Activated naive CD4-positive, alpha-beta T cell (primary cell): ENCODE measurements at places on chromosomes 6 and 20.

DNA sequence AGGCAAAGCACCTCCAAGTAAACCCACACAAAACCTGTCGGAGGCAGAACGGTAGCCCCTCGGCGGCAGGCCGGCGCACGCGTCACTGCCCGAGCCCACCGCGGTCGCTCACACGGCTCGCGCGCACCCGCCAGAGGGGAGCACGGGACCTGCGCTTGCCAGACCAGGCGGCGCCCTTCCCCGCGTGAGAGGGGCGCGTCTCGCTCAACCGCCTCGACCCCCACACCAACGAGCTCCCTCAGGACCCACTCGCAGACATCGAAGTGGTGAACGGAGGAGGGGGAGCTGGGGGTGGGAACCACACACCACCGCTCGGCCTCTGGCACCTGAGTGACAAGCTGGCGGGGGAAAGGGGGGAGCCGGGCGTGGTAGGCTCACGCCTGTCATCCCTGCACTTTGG is 1513.4 kb upstream of the DEFB115 start:
- DNase-seq: no peak

DNA sequence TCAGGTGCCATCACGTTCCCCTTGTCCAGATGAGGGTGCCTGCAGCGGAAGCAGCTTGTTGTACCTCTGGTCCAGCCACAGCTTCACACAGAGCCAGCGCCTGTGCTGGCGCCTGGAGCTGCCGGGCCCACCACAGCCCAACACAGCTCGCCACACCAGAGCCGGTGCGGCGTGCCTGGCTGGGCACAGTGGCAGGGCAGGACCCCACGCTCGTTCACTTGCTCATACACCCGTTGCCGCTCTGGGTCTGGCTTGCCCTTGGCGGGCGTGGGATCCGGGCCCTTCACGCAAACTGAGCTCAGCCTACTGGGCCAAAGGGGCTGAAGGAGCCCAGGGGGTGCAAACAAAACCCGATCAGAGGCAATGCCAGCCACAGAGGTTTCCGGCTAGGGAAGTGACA is 492.5 kb upstream of the MANEA start:
- DNase-seq: no peak

DNA sequence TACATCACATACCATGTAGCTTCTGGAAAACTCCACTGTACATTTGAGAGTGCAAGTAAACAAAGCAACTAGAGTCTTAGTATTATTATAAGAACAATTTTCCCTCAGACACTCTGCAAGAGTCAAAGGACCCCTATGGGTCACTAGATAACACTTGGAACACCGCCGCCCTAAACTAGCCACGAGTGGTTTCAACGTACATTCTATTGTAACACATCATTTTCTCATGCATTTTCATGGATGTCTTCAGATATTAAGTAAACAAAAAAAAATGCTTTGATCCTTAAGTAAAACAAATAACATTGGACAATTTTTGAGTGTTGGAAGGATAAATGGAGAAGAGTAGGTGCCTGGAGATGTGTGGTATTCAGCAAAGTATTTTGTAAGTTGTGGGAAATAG is 3.2 kb upstream of the RNF146 start:
- DNase-seq: no peak

DNA sequence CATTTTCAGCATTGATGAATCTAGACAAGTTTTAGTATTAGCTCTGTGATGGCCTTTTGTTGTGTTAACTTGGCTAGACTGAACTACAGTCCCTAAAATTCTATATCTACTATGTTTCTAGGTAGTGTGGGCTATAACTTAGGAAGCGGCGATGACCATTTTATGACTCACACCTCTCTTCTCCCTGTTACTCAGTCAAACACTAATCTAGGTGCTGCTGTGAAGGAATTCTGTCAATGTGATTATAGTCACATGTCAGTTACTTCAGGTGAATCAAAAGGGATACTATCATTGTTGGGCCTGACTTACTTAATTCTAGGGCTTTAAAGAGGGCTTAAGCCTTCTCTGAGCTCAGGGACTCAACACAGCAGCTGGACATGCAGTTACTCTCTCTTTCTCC is 691.5 kb upstream of the MAP3K7 start:
- DNase-seq: no peak

DNA sequence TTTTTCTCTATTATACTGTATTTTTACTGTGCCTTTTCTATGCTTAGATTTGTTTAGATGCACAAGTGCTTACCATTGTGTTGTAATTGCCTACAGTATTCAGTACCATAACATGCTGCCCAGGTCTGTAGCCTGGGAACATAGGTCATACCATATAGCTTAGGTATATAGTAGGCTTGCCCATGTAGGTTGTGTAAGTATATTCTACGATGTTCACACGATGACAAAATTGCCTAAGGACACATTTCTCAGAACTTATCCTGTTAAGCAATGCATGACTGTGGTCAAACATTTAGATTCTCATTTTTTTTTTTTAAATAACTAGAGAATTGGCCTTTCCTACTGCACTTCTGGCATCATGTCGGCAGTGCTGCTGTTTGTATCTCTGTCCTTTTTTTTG is 253.7 kb upstream of the SUPT3H start:
- no peak for DNase-seq

DNA sequence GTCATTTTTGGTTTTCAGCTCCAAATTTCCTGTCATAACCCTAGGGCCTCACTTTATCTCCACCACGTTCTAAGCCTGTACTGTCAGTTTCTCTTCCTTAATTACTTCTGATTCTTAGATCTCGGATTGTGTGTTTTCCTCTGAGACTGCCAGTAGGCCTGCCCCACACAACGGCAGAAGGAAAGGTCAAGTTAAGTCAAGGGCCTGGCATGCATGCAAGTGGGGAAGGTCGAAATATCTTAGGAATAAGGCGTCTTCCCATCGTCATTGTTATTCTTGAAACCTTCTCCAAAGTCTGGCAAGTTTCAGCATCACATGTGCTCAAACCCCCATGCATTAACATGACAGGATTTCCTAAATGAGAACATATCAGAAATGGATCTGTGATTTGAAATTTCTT is 203.5 kb upstream of the TSHZ2 start:
- DNase-seq: no peak
